ENCODE measurements at places on chromosomes 6 and 20.
A peak's percentile ranks its signal among the peaks of the same experiment; 100 is the strongest.

GRCh38 chr6:170295510-170296422, 4.9 kb upstream of the DLL1 start:
- peak; percentile 60 for DNase-seq

GRCh38 chr6:169250660-169251059, 3.0 kb downstream of the THBS2 start:
- no peak for DNase-seq

GRCh38 chr6:148999929-149000468, 253.2 kb downstream of the UST start:
- DNase-seq: no peak

DNA sequence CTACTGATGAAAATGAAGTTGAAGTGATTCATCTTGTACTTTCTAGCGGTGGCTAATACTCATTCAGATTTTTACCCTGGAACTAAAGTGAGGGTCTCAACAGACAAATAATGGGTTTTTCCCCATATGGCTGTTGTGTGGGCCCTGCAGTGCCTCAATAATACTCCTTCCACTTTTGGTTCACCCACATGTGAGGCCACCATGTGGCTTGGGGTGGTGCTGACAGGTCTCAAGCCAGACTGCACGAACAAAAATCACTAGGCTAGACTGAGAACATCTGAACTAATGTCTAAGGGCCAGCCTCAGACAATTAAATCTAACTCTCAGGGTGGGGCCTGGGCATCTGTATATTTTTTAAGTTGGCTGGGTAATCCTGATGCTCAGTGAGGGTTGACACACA, 7.9 kb upstream of the COL12A1 start:
- DNase-seq: no peak

GRCh38 chr20:48805286-48805685, 22.5 kb downstream of the PREX1 start:
- DNase-seq: no peak

GRCh38 chr6:31351401-31352309, 5.3 kb downstream of the HLA-B start:
- DNase-seq: no peak

DNA sequence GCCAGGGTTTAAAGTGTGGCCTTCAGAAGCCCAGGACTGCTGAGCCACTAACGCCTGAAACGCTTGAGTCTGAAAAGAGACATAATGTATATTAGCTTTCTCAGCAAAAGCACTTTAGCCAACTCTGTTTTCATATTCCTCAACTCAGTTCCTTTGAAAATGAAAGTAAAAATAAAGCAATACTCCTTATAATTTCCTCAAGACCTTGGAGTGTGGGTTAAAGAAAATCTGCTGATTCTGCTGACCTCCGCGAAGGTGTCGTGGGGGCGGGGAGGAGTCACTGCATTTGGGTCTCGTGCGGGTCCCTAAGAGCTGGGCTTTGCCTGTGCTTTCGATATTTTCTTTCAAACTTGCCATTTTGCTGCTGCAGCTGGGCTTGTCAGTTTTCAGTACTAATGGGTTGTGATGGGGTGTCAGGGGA, 142.2 kb upstream of the ARID1B start:
- DNase-seq: no peak

DNA sequence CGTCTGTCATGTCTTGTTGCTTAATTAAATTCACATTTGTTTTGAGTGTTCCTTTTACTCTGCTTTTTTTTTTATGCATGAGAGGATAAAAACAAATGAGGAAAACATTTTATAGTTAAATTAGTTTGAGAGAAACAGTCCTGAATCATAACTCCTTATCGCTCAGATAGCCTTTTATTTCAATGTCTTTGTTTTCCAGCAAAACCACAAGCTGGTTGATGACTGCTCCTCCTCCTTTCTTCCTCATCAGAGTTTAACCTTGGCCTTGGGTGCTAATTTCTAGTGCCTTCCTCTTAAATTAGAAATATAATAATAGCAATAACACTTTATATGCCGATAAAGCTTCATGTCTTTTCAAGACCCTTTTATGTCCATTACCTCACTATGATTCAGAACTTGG, 3.1 kb downstream of the NOX3 start:
- no peak for DNase-seq

GRCh38 chr6:148414836-148415235, 72.2 kb downstream of the SASH1 start:
- no peak for DNase-seq

GRCh38 chr20:46954490-46955038, 59.9 kb downstream of the EYA2 start:
- DNase-seq: no peak

DNA sequence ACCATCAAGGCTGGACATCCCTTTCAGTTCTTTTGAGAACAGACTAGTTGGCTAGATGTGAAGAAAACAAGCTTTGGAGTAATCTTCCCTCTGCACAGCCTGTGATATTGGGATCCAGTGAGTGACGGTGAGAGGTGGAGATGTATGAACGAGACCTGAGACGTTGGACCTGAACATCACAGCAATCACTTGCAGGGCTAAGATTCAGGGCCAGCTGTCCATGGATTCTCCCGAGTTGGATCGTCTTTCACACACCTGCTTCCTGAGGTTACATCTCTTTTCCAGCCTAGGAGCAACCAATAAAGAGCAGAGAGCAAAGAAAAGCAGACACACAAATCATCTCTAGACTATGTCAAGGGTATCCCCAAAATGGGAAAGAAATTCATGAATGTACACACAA, 30.0 kb upstream of the TMEM14A start:
- no peak for DNase-seq

GRCh38 chr6:108685970-108686369, 125.3 kb downstream of the FOXO3 start:
- no peak for DNase-seq

GRCh38 chr20:38243709-38244020, 16.9 kb downstream of the KIAA1755 start:
- no peak for DNase-seq

DNA sequence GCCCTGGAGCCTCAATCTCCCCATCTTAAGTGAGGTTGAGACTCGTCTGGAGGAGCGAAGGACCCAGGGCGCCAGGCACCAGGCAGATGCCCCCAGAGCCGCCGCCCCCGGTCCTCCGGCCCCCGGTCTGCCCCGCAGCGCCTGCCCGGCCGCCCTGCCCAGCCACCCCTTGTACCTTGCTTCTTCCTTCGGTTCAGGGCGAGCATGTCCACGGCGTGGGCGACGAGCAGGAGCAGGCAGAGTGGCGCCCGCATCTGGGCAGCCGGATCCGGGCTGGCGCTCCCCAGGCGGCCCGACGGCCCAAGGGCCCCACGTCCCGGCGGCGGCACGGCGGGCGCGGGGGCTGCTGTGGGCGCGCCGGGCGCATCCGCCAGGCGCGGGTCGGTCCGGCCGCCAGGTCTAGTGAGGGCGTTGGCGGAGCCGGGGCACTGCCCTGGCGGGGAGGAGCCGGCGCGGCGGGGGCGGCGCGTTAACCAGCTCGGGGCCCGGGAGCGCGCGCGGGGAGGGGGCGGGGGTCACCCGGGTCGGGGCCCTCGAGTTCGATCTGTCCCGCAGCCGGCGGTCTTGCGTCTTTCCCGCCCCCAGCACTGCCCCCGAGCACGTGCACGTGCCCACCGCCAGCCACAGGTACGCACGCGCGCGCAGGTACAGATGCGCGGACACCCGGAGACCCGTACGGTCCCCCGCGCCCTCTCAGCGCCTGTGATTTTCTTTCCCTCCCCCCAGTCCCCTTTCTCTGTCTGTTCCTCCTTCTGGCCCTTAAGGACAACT, at the start of gene RSPO4:
Gene RSPO4 (minus strand): TSS at position 401 of the 771 bp plus-strand sequence. CDS start 147 bp downstream, at position 254.
- DNase-seq: no peak

DNA sequence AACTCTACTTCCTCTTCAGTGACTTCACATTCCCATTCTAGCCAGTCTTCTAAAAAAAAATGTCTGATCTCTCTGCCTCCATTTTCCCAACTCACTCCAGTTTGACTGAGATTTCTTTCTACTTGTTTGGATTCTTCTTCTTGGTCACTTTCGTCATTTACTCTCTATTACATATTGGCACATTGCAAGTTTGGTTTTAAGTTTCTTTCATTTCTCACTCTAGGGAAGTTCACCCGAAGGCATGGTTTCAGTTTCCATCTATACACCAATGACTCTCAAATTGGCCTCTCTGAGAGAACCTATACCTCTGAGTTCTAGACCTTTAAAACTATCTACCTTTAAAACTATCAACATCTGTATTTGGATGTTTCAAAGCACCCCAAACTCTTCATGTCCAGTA, 51.3 kb downstream of the CD109 start:
- no peak for DNase-seq

GRCh38 chr20:62604796-62605195, 37.5 kb upstream of the SLCO4A1 start:
- DNase-seq: no peak

DNA sequence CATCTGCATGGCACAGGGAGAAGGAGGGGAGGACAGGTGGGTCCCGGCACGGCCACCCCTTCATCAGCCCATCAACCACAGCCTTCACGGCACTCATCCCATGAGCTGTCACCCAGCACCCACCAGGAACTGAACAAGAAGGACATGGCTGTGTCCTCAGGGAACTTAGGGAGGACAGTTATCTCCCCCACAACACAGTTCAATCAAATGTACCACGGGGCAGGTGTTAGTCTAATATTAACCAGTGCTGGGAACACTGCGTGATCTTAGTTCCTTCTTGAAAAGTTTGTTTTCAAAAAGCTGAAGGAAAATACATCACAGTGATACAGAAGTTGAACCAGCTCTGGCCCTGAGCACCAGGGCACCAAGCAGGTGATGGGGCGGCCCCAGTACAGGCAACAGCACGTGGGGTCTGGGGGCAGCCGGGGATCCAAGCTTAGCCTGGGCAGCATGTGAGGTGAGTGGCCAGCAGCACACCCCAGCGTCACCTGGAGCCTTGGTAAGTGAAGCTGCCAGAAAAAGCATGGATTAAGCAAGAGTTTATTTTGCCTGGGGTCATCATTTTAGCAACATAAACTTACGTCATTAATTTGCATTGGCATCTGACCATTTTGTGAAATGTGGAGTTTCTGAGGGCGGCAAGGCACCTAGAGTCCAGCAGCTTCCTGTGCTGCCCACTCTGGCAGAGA, 35.5 kb upstream of the AFDN start:
- DNase-seq: no peak

GRCh38 chr6:353642-354614, 37.6 kb upstream of the IRF4 start:
- DNase-seq: no peak

- DNase-seq: no peak
These were observed 186.3 kb downstream of the OGFRL1 start for GRCh38 chr6:71474942-71475341.

- no peak for DNase-seq
These were observed 164.2 kb upstream of the AKAP12 start for GRCh38 chr6:151075527-151075926.

GRCh38 chr6:118514689-118515088, 33.4 kb upstream of the PLN start:
- no peak for DNase-seq

DNA sequence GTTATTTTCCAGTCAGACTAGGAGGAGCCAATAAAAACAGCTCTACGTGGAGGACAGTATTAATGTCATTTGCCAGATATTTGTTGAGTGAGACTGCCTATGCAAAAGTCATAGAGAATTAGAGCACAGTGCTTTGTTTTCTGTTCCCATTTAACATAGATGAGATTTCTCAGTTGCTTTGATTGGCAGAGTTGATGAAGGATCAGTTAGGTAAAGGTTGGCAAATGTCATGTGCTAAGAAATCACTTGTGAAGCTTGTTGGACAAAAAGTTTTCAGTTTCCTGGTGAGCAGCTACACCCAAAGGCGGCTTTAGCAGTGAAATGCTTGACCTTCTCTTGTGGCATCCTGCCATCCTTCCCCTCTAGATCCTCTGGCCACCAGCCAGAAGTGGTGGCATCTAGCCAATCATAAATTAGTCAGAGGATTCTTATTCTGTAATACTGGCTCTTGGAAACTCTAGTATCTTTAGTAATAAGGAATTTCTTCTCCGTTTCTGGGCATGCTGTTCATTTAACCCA, 37.0 kb downstream of the BCKDHB start:
- no peak for DNase-seq

- no peak for DNase-seq
These were observed 152.6 kb upstream of the PRND start for GRCh38 chr20:4569092-4569491.

DNA sequence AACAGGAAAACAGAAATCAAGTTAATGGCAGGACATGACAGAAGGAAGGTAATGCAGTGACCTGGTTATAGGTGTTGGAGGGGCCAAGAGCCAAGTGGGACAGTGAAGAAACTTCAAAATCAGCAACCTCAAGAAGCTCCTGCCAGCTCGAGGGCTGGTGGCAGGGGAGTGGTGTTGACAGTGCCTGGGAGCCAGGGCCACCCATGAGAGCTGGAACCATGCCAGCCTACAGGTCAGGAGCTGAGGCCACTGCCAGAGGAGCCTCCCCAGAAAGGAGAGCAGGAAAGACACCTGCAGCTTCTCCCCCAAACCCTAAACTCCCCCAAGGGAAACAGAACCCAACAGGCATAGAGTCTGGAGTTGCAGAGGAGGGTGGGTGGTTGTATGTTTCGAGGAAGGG, 262.1 kb downstream of the LRFN2 start:
- no peak for DNase-seq

DNA sequence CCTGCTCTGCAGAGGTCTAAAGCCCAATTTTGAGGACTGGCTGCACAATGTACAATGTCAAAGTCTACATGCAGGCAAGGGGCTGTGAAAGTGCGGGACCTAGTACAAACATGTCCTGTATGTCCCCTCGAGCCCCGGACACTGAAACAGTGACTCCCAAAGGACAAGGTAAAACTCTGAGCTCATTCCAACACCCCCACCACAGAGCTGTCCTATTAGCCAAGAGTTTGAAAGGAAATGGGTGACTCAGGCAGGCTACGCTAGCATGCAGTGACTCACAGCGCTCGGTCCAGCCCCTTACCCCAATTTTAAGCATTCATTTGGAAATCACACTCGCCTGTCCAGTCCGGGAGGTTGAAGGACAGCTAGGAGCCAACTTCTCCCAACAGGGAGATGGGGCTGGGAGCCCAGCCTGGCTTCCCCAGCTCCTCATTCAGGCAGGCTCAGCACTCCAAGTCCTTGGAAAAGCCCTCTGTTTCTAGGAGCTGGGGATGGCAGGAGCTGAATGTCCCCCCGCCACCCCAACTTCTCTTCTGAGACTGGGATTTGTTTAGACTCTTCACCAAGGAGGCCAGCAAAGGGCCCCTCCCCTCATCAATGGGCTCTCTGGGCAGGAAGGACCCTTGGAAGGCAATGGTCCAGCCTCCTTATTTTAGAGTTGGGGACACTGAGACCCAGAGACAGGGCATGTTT, 3.9 kb downstream of the SDC4 start:
- no peak for DNase-seq

Measured in stimulated activated CD4-positive, alpha-beta T cell treated with anti-CD3 and anti-CD28 coated beads, Interleukin-4, amount 100 ng/mL, for 1 hour (primary cell).